Stimulated activated CD8-positive, alpha-beta memory T cell treated with anti-CD3 and anti-CD28 coated beads, Interleukin-4, amount 100 ng/mL, for 24 hours (primary cell): ENCODE measurements at places on chromosomes 3 and 15.

DNA sequence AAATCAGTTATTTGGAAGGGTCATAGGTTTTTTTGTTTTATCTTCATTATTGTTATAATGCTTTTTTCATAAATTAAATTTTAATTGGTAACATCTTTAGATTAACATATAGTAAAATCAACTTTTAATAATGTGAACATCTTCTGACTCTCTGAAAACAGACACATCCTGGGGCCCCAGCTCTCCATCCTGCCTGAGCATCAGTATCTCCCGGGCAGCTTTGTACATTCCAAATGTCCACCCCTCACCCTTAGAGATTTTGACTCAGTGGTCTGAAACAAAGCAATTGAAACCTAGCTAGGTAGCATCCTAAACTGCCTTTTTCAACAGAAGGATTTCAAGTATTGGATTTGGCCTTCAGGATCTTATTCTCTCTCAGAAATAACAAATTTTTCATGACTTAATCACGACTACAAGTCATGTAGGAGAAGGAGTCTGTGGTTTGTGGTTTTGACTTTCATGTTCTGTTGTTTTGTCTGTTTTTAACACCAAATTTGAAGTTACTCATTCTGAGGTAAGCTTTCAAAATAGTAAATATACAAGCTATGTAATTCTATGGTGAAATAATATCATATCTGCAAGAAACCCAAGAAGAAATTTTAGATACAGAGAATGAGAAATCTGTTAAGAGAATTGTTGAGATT is 147.3 kb upstream of the UBE2E2 start:
- DNase-seq, result no peak

DNA sequence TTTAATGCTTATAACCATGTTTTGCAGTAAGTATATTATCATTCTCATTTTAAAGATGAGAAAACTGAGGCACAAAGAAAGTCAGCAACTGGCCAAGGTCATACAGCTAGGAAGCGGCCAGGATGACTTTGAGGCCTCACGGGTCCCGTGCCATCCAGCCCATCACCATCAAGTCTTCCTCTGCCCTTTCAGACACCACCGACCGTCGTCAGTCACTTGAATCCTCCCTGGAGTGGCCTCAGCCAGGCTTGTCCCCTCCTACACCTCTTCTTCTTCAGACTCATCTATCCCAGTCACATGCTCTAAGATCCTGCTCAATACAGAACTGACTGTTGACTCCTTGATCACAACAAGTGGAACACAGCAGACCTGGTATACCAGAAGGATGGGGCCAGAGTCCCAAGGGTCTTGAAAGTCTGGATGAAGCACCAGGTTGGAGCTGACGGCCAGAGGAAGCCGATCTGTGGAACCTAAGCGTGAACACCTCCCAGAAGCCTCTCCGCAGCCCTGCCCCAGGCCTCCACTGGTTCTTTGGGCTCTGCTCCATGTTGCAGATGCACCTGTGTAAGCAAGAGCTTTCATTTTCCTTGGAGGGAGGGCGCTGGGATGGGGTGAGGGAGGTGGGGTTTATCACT is 22.1 kb downstream of the ITGA11 start:
- no peak for DNase-seq

- DNase-seq, result no peak
Measured at GRCh38 chr3:147773116-147773630, 364.0 kb downstream of the ZIC1 start.

DNA sequence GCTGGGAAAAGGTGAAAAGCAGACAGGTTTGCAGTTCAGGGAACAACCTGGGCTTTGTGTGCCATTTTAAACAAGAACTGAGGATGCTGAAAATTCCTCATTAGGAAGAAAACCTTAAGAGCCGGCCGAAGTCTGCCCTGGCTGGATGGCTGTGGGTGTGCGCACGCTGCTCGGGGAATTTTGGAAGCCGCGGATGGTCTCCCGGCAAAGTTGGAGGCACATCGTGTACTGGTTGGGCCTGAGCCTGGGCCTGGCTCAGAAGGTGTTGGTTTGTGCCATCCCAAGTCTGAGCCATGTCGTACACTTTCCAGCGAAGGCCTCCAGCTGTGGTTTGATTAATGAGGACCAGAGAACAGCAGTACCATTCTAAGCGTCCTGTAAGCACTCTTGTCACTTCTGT is 188.2 kb downstream of the ATP10A start:
- DNase-seq, result no peak

DNA sequence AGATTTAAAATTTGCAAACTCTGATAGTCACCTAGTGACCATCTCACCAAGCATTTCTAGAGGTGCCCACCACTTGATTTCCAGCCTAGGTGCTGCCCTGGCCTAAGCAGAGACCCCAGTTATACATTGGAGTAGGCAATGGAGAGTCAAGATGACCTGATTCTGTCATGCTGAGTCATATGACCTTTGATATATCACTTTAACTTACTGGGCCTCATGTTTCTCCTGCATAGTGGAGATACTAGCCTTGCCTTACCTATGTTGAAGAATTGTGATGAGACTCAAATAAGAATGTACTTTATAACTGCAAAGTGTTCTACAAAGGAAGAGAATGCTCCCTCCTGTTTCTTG is 75.5 kb upstream of the XCR1 start:
- DNase-seq, result no peak

GRCh38 chr3:50184242-50184978 is 7.0 kb upstream of the GNAT1 start:
- DNase-seq, result no peak

DNA sequence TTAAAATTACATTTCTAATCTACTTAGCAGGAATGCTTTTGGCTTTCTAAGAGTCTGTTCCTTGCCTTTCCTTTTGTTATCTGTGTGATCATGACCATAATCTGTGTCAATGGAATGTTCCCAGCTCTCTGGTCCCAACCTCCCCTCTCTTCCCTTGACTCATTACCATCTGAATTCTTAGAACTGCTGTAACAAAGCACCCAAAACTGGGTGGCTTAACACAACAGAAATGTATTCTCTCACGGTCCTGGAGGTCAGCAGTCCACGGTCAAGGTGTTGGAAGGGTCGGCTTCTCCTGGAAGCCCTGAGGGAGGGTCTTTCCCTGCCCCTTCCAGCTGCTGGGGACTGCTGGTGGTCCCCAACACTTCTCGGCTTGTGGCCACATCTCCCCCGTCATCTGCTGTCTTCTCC is 81.1 kb downstream of the LRRK1 start:
- DNase-seq, result no peak

DNA sequence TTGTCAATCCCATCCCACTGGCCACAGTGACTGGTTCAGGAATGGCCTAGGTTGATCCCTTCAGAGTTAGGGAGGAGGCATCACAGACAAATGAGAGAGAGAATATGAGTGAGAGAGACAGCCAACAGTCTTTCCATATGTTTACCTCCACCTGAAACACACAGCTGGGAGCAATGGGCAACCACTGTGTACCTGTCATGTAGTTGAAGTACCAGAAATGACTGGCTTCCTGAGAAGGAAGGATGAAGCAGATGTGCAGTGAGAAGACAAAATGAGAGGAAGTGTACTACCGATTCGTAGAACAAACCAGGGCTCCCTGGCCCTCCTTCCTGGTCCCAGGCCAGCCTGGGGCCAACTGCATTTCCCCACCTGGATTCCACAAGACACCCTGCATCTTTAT is 27.4 kb downstream of the SRGAP3 start:
- no peak for DNase-seq

DNA sequence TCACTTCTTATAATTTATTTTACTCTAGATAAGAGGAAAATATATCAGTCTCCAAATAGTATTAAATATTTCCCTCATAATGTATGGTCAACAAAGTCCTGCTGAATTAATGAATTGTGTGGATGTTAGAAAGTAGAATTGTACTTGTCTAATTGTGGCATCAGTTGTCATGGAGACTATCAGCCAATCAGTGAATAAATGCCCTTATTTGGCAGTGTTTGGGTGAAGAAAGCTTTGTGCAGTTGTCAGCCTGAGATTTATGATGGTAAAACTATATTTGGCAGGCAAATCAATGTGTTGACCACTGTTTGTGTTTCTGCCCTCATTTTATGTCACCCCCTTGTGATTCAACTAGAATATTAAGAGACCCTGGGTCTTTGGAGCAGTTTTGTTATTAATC is 293.6 kb upstream of the MDFIC2 start:
- no peak for DNase-seq
